NCI-H1048 (cell line): ENCODE measurements at places on chromosomes 1 and 21.

DNA sequence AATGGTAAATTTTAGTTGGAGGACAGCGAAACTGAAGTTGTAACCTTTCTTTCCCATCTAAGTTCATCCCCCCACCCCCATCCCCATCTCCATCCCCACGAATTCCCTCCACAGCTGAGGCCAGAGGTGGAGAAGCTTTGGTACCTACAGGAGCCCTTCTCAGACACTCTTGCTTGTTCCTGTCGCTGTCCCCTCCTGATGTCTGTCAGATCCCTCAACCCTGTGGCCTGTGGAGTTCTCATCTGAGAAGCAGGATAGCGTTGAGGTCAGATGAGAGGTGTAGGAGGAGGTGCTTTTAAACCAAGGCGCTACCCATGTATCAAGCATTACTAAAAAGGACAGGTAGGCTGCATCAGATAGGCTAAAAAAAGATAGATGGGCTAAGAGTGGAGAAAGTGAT is 769 bp downstream of the NTPCR start:
- DNase-seq: no peak

DNA sequence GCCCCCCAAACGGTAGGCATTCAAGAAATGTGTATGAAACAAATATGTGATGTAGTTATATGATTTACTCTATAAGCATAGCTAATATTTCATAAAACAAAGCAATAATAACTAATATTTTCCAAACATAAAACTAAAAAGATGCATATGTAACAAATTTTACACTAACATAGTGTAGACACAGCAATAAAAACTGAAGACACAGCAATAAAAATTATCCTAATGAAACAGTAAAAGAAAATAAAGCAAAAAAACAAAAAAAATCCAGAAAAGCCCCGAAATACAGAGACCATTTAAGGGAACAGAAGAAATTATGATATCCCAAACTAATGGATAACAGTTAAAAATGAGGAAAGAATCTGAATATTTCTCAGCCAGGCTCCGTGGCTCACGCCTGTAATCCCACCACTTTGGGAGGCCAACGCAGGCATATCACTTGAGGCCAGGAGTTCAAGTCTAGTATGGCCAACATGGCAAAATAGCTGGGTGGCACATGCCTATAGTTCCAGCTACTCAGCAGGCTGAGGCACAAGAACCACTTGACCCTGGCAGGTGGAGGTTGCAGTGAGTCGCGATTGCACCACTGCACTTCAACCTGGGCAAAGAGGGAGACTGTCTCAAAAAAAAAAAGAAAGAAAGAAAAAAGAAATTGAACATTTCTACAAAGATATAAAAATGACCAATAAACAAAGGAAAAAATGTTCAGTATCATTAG is 38.2 kb upstream of the PSMG1 start:
- DNase-seq: no peak

- DNase-seq: no peak
Measured at GRCh38 chr1:173917149-173917548, at the start of gene SERPINC1. SERPINC1 (minus strand) TSS chr1:173917327; CDS start chr1:173917259, 68 bp downstream.

DNA sequence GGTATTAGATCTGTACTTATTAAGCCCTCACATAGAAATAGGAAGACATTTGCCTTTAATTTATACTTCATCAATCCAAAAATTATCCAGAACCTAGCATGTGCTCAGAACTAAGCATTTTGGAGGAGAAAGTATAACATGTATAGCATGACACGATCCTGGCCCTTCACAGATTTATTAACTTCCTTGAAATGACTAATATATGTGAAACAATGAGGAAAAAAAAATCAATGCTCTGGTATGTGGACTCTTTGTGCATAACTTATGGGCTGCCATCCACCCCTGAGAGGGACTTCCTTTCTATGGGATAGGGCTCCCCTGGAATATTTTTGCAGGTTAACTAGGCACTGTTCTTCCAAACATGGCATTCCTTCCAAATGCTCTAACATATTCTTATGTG is 36.6 kb downstream of the CCDC185 start:
- no peak for DNase-seq

- no peak for DNase-seq
Measured at GRCh38 chr1:170221031-170221430, 75.3 kb downstream of the NTMT2 start.

DNA sequence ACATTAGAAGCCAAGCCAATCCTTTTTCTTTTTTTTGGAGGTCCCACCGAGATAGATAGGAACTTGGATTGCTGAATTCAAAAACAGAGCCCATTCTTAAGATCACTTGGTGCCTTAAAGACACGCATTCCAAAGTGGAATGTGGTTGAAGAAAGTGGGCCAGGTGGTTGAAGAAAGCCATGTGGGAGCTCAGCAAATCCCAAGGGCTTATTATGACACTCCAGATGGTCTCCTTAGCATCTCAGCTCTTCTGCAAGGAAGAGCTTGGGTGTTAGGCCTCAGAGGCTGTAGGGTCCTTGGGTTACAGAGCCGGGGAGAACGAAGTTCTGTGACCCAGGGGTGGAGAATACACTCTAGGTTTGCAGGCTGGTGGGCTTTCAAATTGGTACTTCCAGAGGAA is 13.5 kb downstream of the TOR3A start:
- DNase-seq: no peak

DNA sequence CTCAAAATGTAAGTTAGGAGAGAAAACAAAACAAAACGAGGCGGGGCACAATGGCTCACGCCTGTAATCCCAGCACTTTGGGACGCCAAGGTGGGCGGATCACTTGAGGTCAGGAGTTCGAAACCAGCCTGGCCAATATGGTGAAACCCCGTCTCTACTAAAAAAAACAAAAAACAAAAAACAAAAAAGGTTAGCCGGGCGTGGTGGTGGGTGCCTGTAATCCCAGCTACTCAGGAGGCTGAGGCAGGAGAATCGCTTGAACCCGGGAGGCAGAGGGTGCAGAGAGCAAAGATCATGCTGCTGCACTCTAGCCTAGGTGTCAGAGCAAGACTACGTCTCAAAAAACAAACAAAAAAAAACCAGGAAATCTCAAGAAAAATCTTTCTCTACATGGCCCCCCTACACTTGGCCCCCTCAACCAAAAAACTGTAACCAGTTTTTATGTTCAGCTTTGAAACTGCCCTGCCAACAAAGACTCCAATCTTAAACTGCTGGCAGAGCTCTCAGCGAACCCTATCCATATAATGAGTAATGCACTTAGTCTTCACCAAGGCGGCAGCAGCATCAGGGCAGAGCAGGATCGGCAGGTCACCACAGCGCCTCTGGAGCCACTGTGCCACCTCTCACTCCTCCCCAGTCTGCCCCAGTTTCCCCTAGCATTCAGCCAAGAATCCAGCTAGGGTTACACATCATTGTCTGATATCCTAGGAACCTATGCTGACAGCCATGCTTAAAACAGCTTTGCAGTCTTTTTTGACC is 71.7 kb downstream of the JAK1 start:
- no peak for DNase-seq

GRCh38 chr1:157484573-157484972 is 67.7 kb downstream of the FCRL5 start:
- DNase-seq: no peak

DNA sequence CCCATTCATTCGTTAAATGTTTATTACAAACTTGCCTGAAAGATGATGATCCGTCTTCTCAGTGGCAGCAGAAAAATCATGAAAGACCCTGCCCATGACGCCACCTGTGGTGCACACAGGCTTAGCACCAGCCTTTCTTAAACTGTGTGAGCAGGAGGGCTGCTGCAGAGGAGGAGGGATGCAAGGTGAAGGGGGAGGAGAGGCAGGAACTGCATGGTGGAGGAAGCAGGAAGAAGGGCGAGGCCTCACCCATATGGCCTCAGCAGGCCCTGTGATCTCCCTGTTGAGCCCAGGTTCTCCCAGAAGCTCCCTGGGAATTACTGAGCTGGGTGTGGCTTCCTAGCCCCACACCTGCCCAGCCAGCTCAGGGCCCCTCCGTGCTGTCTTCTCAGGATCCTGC is 25.0 kb upstream of the RD3 start:
- DNase-seq: no peak

DNA sequence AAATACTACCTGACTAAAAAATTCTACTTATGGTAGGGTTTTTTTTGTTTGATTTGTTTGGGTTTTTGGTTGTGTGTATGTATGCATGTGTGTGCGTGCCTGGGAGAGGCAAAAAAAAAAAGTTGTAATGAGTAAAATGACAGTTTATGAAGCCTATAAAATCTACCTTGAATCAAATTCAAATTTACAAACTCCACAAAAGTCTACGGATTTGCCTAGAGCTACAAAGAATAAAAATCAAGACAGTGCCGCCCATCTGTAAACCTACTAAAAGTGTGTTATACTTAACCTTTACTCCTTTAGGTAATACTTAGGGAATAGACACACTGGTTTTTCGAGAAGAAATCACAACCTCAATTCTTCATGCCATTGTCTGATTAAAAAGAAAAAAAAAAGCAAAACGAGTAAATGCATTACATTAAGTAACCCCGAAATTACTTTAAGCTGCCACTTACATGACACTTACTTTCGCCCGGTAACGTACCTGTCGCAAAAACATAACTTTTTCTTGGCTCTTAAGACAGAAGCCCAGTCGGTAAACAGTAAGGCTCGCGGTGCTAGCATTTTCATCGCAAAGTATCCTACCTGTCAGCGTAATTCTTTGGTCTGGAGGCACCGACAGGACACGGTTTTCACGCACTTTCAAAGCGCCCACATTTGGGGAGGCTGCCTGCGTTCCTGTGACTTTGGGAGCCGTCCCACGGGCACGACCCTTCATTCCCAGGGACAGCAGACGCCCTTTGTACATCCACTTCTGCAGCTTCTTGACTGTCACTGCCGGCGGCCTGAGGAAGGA is 951 bp downstream of the SYDE2 start:
- no peak for DNase-seq

DNA sequence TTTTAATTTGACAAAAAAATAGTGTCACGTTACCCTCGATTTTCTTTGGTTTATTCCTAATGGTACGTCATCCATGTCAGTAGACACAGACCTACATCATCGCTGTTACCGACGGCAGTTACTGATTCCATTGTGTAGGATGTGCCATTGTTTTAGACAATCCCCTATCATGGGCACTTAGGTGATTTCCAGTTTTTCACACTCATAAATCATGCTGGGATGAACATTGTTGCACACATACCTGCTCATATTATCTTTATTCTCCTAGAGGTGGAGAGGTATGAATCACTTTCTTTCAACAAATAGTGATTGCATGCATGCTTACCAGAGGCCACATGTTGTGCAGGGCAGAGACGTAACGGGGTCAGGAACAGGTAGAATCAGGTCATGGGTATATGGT is 79.7 kb upstream of the EFHD2 start:
- DNase-seq: no peak

GRCh38 chr1:58412071-58412580 is 134.4 kb downstream of the OMA1 start:
- DNase-seq: no peak

- no peak for DNase-seq
Measured at GRCh38 chr1:240973875-240974274, 361.9 kb upstream of the GREM2 start.

GRCh38 chr21:14403681-14404318 is 20.9 kb upstream of the HSPA13 start:
- no peak for DNase-seq

DNA sequence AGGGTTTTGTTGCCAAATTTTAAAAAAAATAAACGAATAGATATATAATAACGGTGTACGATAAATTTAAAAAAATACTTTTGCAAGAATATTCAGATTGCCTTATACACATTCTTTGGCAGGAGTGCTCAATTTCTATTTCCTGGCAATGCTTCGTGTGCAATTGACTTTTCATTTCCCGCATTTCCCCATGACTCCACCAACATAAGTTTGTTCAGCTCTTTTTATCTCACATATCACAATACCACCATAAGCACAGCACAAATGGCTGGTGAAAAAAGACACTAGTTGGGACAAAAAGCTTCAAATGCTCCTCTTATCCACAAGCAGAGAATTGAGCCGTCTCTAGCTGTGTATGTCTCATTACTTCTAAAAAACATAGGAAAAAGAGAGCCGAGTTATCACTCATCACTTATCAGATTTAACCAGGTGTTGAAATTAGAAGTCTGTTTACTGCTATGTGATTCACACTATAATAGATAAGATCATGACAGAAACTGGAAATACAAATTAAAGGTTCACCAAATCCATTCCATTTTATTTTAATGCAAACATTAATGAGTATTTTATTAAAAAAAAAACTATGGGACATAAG is 28.9 kb upstream of the RGS1 start:
- no peak for DNase-seq

GRCh38 chr1:191729742-191730141 is 428.5 kb upstream of the RGS18 start:
- no peak for DNase-seq

GRCh38 chr1:94009304-94009703 is 100.1 kb upstream of the GCLM start:
- DNase-seq: no peak

GRCh38 chr1:18805925-18806849 is 53.3 kb downstream of the TAS1R2 start:
- no peak for DNase-seq

DNA sequence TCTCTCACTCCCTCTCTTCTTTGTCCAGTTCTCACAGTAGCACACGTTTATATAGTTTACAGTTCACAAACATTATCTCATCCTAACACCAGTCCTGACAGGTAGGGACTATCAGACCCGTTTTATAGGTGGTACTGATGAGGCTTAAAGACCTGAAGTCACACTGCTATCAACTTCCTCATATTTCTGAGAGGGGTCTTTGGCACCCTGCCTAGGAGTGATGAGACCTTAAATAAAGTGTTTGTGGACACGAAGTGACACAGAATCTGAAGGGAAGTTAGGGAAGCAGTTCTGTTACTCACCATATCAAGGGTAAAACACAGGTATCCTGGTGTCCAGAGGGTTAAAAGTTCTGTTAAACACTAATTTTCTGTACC is 590 bp upstream of the TACSTD2 start:
- DNase-seq: no peak

DNA sequence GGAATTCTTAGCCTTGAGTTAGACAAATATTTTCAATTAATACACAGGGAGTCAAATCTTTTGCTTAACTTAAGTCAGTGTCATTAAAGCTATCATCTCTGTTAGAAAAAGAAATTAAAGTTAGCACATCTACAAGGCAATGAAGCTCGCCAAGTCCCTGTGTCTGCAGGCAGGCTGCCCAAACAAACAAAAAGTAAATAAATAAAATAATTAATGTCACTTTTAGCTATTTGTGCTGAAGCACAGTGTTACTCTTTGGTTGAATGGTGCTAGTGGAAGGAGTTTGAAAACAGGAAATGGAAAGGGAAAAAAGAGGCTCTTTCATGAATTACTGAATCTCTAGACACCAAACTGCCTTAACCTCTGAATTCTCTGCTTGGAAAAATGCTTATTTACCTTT is 37.1 kb upstream of the COL11A1 start:
- DNase-seq: no peak

DNA sequence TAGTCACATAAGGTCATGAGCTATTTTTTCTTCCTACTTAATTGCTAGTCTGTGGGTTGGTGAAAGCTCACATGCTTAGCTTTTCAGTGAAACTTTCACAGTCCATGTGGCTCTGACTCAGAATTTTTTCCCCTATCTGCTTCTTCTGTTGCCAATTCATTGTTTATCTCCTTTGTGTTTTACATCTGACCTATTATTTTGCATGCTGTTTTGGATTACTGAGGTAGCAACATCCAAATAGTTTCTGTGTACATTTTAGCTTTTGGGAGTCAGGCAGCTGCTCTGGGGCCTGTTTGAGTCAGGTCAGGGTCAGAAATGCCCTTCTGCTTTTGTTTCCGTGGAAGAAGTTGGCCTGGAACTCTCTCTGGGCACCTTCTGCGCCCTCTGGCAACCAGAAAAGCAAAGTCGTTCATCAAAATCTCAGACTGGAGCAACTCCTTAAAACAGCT is 40.0 kb downstream of the ROR1 start:
- DNase-seq: no peak

GRCh38 chr1:3211582-3212375 is 142.8 kb downstream of the PRDM16 start:
- no peak for DNase-seq

- no peak for DNase-seq
Measured at GRCh38 chr1:89990976-89991831, 3.7 kb upstream of the ZNF326 start.
